CD4-positive, alpha-beta T cell treated with Interferon gamma for 1 hour (primary cell): ENCODE measurements at places on chromosomes 3 and 15.
A peak's percentile ranks its signal among the peaks of the same experiment; 100 is the strongest.

GRCh38 chr3:89038869-89039268 lies 68.6 kb upstream of the EPHA3 start:
- DNase-seq = no peak

GRCh38 chr3:184766555-184767261 lies 45.3 kb upstream of the VPS8 start:
- no peak for DNase-seq

DNA sequence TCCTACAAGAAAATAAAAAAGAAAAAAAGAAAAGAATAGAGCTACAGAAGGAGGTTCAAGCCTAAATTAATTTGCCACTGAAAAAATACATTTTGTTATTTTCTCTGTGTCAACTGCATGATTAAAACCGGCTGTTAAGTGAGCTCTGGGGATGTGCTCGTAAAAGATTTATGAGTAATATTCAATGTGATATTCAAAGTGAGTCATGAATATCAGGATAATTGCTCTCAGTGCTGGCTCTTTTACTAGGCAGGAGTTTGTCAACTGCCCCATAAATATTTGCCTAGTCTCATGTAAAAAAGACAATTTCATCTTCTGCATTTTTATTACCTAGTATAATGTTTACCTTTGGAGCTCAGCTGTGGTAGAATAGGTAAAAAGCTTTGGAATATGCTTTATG lies 78.9 kb downstream of the CDIN1 start:
- DNase-seq = no peak

DNA sequence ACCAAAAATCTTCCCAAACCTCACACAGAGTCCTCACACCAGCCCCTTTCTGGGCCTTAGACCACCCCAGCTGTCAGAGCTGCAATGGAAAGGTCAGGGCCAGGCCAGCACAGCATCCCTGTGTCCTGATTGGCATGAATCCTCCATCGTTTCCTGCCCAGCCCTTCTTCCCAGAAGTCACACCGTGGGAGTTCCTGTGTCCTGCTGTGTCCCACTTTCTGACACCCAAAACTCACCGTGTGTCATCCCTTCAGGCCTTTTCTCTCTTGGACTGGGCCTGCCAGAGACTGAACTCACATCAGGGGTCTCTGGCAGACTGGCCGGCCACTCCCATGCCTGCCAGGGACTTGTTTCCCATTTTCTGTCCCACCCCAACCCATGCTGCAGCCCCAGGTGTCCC lies 32.5 kb upstream of the CHRNB4 start:
- DNase-seq = no peak

DNA sequence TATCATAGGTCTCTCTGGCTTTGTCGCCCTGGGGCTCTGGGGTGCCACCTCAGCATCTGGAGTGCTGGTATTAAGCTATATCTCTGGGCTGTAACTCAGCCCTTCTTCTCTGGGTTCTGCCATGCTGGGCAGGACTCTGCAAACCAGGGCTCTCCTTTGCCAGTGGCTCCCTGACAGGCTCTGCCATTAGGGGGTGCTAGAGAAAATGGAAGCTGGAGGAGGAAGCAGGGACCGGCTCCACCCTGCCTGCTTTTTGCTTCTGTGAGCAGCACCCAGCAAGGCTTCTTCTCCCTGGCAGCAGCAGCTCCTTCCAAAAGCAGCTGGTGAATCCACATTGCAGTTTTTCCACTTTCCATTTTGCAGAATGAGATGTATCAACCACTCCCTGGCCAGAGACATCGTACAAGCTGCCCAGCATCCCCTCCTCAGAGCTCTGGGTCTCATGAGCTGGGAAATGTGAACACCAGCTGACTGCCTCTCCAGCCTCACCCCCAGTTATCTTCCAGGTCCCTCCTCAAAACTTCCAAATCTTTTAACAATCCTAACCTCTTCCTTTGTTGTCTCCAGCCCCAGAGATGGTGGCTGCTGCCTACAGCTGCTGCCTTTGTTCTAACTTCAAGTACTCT lies 165.0 kb downstream of the ABHD5 start:
- peak; percentile 7 for DNase-seq

DNA sequence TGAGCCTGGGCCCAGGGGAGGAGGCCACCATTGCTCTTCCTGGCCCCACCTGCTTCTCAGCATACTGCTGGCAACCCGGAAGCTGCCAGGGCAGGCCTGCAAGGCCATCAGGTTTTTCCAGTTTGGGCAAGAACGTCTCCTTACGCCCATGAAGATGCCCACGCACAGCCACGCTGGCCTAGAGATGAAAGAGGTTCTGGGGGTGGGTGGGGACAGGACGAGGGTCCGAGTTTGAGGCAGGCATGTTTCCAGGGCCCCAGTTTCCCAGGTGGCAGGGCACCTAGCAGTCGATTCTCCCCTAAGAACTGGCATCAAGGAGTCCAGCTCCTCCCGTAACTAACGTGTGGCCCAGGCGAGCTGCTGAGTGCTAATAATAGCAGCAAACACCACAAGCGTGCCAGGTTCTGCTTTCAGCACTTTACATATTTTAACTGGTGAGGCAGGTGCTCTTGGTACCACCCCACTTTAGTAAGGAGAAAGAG lies 45.8 kb downstream of the ZNF710 start:
- no peak for DNase-seq

GRCh38 chr3:188906236-188906635 lies 265.5 kb upstream of the TPRG1 start:
- no peak for DNase-seq

GRCh38 chr3:64756398-64756986 lies 68.7 kb upstream of the ADAMTS9 start:
- no peak for DNase-seq

DNA sequence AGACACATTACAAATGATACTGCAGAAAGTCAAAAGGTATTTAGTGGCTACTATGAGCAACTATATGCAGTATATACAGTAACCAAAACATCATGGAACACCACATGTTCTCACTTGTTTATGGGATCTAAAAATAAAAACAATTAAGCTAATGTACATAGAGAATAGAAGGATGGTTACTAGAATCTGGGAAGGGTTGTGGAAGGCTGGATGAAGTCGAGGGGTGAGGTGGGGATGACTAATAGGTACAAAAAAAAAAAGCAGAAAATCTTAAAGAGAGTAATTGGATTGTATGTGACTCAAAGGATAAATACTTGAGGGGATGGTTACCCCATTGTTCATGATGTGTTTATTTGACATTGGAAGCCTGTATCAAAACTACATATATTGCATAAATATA lies 848.8 kb upstream of the GBE1 start:
- DNase-seq = no peak
